A549 treated with AZD2906 at 1 μM for 4 hours (cell line): ENCODE measurements at places on chromosomes 2 and 18. TPM values are rescaled to one million over a fixed set of nuclear protein-coding genes. Genes with fewer than 3 reads are reported as not detected.

The ABCB11 gene
- 0.01 to 0.06 TPM (median 0.02 TPM) in 5 replicates for total RNA-seq

The TMEM169 gene
- total RNA-seq: 0.22 to 0.37 TPM (median 0.29 TPM) in 5 replicates

The SUMO1 gene
- total RNA-seq: 133 to 171 TPM (median 139 TPM) in 5 replicates

The PLEK gene
- total RNA-seq: not detected in 5 replicates

The UGT1A3 gene
- total RNA-seq: 0.05 to 0.09 TPM (median 0.07 TPM) in 4 of 5 replicates, not detected in the other

The VPS4B gene
- total RNA-seq: 18.5 to 24.8 TPM (median 20.3 TPM) in 5 replicates

The ASB18 gene
- total RNA-seq: not detected in 5 replicates

The GPR45 gene
- total RNA-seq: 0.06 TPM in 1 of 5 replicates, not detected in the others

The RIT2 gene
- not detected in 5 replicates for total RNA-seq

The INHBB gene
- 23.1 to 29.9 TPM (median 26.3 TPM) in 5 replicates for total RNA-seq

The TMEFF2 gene
- 0.34 to 0.46 TPM (median 0.36 TPM) in 5 replicates for total RNA-seq

The IL1RL1 gene
- 0.80 to 1.4 TPM (median 1.2 TPM) in 5 replicates for total RNA-seq

The GRHL1 gene
- total RNA-seq: 0.93 to 1.3 TPM (median 1.1 TPM) in 5 replicates

The FAM161A gene
- total RNA-seq: 6.6 to 9.0 TPM (median 8.4 TPM) in 5 replicates

The ANKRD30BL gene
- not detected in 5 replicates for total RNA-seq

The RAB6C gene
- total RNA-seq: not detected in 5 replicates

The TTR gene
- total RNA-seq: 0.27 to 0.42 TPM (median 0.30 TPM) in 3 of 5 replicates, not detected in the others

The TNP1 gene
- not detected in 5 replicates for total RNA-seq

The FN1 gene
- 179 to 290 TPM (median 198 TPM) in 5 replicates for total RNA-seq

The SCN2A gene
- total RNA-seq: 0.03 TPM in 1 of 5 replicates, not detected in the others

The CBLN2 gene
- 0.04 to 0.18 TPM (median 0.07 TPM) in 5 replicates for total RNA-seq

The CCDC148 gene
- 0.22 to 0.62 TPM (median 0.39 TPM) in 5 replicates for total RNA-seq
